Stimulated activated naive B cell treated with anti-CD40 and anti-IgM and Interleukin-4, amounts not matched to agents 10 μg/mL and 1 μg/mL and 100 μg/mL, for 72 hours (primary cell): ENCODE measurements at places on chromosomes 16 and 17.

DNA sequence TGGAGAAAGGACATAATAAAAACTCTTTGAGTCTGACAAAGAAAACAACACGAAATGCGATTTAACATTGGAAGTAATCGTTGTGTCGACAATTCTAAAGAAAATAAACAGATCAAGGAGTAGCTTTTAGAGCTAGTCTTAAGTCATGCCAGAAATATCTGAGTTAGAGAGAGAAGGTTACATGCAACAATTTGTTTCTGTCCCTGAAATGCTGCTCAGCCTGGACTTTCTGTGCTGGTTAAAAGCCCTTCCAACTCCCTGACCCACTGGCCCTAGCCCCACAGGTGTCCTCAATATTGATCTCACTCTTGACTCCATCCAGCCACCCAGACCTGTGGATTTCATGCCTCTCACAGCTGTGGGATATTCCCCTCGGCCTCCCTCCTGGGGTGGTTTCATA is 33.2 kb upstream of the TEX2 start:
- DNase-seq, result no peak

DNA sequence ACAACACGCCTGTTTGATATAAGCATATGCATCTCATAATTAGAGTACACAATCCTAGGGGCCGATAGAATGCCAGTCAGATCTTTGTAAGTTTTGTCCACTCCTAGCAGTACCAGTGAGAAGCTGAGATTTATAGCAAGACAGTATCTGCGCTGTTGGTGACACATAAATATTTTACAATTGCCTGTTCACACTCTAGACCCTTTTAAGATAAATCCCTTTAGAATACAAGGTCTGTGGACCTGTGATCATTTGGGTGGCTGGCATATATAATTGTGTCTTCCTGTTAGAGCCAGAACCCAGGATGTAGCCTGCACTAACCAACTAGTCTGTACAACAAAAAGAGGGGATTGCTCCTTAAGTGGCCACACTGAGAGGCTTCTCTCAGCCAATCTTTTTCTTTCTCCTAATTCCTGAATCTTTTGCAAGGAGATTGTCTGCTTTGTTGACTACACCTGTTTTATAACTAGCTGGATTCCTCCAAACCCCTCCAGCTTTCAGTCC is 74.7 kb downstream of the WIPI1 start:
- no peak for DNase-seq

DNA sequence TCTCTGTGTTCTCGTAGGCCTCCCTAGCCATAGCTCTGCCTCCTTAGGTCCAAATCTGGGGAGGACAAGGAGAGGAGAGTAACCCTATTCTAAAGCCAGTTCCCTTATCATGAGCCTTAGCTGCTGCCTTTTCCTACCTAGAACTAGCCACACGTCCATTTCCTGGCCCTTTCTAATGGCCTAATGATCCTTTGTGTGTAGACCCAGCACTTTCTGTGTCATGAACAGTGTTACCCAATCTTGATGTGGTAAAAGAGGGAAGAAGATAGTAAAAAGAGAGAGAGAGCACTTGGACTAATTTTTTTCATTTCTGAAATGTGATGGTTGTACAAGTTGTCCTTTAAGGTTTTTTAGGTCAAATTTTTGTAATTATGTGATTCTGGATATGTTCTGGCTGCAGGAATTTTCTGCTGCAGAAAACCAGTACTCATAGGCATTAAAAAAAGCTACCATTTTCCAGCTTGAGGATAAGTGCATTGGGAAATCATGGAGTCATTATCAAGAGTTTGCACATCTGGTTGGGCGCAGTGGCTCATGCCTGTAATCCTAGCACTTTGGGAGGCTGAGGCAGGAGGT is 18.2 kb downstream of the CASC3 start:
- DNase-seq, result no peak

GRCh38 chr17:56898874-56899273 is 15.0 kb downstream of the TRIM25 start:
- no peak for DNase-seq

GRCh38 chr16:27464626-27465482 is 62.9 kb downstream of the IL21R start:
- DNase-seq, result no peak

DNA sequence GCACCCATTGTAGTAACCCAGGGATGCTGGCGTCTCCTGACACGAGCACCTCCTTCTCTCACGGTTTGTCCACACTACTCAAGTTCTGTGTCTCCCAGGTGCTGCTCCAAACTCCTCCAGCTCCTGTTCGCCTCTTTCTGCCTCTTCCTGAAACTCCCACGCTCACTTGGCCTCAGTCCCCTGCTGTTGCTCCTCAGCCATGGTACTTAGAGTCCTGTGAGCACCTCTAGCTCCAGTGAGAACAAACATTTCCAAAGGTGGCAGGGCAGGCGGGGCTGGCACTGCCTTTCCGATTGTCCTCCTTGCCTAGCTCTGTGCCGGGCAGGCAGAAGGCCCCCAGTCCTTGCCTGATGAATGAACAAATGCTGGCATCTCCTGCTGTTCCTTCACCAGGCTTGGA is 146.1 kb downstream of the SDK2 start:
- DNase-seq, result no peak

GRCh38 chr17:70916469-70916868 is 747.1 kb downstream of the KCNJ2 start:
- DNase-seq, result no peak

- no peak for DNase-seq
Measured at GRCh38 chr17:50902372-50903353, 36.5 kb upstream of the TOB1 start.

DNA sequence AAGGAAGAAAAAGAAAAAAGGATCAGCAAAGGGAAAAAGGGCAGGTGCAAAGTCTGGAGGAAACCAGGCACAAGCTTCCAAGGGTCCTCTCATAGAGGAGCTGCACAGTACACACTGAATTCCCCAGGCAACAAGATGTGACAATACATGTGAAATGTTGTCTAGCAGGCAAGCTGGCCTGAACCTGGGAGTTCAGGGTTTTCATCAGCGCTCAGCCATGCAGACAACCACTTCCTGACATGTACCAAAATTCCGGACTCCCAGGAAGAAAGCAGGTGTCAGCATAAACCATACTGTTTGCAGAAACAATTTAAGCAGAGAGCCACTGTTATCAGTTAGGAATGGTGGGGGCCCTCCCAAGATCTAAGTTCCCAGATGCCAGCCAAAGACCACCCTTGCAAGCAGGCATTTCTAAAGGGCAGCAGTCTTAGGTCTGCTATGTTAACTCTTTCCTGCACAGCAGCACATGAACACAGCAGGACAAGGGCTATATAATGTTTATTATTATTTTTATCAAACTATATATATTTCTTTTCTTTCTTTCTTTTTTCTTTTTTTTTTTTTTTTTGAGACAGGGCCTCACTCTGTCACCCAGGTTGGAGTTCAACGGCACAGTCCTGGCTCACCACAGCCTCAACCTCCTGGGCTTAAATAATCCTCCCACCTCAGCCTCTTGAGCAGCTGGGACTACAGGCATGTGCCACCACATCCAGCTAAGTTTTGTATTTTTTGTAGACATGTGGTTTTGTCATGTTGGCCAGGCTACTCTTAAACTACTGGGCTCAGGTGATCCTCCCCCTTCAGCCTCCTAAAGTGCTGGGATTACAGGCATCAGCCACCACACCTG is 10.1 kb downstream of the TK2 start:
- DNase-seq, result no peak

DNA sequence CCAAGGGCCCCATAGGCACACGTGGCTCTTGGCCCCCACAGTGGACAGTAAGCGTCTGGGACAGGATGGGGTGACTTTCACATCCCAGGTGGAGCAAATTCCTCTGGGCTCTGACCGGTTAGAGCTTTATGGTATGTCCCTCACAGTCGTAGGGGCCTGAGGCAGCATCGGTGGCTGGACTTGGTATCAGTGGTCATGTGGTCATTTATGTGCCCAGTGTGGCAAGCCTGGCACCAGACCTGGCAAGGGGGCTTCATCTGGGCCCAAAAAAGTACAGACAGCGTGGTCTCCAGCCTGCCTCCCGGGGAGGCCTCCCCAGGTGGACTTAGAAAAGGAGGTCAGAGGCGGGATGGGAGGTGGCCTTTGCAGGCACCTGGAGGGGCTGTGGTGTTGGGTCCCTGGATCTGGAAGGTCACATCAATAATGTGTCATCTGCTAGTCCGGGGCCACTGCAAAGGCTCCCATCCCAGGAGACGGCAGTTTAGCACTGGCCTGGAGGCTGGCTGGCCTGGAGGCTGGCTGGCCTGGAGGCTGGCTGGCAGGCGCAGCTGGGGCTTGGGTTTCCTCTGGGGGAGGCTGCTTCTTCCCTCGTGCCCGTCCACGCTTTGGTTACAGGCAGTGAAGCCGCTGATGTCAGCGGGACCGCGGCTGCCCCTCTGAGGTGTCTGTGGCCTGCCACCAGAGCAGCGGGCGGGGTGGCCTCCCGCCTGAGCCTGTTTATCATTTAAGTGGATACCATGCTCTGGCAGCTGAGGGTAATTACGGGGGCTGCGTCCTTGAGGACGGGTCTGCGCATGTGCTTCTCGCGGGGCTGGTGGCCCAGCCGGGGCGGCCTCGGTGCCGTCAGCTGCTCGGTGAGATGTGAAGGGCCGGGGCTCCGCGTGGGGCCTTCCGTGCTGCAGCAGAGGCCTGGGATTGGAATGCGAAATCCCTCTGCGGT is 20.7 kb upstream of the CBX4 start:
- DNase-seq, result no peak

- no peak for DNase-seq
Measured at GRCh38 chr17:37054894-37055293, 106.1 kb downstream of the AATF start.

- DNase-seq, result no peak
Measured at GRCh38 chr17:32222621-32223020, 43.0 kb upstream of the RHBDL3 start.

GRCh38 chr17:59620518-59621259 is 994 bp downstream of the CLTC start:
- no peak for DNase-seq

DNA sequence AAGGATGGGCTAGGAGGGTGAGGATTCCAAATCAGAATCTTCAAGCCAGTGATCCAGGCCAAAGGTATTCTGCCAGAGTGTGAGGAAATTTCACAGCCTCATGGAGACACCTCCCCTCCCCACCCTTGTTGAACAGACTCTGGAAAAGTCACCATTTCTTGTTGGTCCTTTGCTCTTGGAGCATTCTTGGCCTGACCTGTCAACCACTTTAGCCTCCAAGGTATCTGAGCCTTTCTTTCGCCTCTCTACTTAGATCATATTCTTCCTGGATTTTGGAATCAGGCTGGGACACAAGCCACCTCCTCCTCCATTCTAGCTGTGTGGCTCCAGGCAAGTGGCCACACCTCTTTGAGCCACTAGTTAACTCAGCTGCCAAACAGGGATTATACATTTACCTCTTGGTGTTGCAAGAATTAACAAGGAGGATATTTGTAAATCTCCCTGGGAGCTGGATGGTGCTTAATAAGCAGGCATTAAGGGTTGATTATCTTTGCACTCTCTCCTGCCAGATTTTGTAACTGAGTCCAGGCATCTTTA is 193.5 kb downstream of the WWOX start:
- no peak for DNase-seq

DNA sequence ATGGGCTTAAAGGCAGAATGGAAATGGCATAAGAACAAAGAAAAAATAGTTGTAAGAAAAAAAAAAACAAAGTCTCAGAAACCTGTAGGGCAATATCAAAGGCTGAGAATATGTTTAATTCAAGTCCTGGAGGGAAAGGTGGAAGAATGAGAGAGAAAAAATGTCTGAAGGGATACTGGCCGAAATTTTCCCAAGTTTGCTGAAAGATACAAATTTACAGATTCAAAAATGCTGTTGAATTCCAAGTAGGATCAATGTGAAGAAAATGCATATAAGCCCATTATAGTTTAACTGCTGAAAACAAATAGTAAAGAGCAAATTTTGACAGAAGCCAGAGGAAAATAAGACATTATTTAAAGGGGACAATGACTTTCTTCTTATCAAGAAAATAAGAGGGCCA is 6.6 kb upstream of the USP22 start:
- DNase-seq, result no peak

- DNase-seq, result no peak
Measured at GRCh38 chr17:81434072-81434471, 38.8 kb downstream of the BAHCC1 start.

GRCh38 chr16:86030116-86030515 is 131.2 kb downstream of the IRF8 start:
- no peak for DNase-seq

DNA sequence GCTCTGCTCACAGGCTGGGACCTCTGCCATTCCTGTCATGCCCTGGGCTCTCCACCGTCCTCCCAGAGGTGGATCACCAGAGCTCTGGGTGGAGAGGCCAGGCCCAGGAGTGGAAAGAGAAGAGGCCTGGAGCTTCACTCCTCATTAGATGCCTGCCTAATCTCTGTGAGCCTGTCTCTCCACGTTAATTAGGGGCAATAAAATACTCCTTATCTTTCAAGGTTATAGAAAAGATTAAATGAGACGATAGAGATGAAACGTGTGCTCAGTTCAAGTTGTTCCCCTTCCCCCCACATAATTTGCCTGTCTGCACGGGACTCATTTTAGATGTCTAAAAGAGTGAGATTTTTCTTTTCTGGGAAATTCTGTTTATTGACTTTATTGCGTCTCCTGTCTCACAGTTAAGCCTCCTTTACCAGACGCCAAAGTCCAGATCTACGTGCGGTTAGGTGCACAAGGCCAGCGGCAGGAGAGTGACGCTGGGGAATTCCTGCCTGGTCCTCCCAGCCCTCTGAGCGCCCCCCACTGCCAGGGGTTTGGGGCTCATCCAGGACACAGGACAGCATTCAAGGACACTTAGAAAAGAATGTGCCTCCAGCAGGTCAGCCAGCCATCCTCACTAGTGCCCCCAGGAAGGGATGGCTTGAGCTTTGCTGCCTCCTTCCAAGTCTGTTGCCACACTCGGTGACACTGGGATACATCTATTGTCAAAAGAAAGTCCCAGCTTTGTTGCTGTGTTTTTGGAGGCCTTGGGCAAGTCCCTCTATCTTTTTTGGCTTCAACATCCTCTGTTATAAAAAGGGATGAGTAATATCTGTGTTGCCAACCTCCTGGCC is 42.3 kb downstream of the TBX4 start:
- DNase-seq, result no peak

- DNase-seq, result no peak
Measured at GRCh38 chr17:73749337-73749823, 105.1 kb upstream of the SDK2 start.

DNA sequence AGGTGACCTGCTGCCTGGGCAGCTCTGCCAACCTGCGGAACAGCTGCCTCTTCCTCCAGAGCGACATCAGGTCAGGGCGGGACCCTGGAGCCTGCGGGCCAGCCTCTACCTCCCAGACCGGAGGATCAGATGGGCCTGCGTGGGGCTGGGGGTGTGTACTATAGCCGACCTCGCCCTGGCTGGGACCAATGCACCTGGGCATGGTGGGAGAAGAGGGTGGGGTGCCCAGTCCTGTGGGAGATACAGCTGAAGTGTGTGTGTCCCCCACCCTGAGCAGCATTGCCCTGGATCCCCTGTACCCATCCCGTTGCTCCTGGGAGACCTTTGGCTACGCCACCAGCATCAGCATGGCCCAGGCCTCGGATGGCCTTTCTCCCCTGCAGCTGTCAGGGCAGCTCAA is 19.3 kb downstream of the CASKIN2 start:
- no peak for DNase-seq

GRCh38 chr16:10679921-10680320 is 14.8 kb downstream of the TEKT5 start:
- no peak for DNase-seq
